ENCODE measurements at places on chromosomes 12 and 14.

GRCh38 chr14:34380471-34380845 lies 81.6 kb downstream of the SPTSSA start:
- DNase-seq: no peak

DNA sequence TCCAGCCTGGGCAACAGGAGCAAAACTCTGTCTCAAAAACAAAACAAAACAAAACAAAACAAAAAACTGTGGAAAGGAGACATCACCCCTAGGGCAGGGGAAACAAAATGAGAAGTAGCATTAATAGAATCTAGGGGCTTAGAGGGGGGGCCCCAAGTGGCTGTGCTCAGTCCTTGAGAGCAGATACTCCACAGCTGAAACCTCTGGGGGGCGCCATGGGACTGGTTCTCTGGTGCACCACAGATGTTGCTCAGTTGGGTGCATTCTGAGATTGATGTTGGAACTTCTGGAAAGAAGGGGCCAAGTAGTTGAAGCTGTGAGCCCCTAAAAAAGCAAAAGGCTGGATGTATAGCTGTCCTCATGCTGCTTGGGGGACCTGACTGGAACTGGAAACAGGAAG lies 11.8 kb upstream of the SYNE2 start:
- DNase-seq: no peak

GRCh38 chr14:23358042-23358441 lies 5.4 kb upstream of the SLC22A17 start:
- DNase-seq: no peak

DNA sequence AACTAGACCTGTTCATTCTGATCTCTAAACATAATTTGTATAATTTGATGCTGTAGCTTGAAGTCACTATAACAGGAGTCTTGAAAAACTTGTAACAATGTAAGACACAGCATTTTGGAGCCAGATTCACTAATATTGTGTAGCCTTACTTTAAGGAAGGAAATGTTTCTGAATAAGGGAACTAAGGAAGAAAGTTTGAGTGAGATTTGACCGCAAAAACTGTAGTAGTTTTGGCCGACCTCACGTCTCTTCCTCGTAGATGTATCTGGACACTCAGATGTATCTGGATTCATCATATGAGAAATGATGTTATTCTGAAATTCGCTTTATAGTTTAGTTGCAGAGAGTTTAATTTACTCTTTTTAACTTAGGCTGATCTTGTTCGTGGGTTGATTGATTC lies 13.9 kb upstream of the DNAH10 start:
- DNase-seq: peak; percentile 74

GRCh38 chr14:83559721-83560120 lies 1970.2 kb upstream of the FLRT2 start:
- no peak for DNase-seq

DNA sequence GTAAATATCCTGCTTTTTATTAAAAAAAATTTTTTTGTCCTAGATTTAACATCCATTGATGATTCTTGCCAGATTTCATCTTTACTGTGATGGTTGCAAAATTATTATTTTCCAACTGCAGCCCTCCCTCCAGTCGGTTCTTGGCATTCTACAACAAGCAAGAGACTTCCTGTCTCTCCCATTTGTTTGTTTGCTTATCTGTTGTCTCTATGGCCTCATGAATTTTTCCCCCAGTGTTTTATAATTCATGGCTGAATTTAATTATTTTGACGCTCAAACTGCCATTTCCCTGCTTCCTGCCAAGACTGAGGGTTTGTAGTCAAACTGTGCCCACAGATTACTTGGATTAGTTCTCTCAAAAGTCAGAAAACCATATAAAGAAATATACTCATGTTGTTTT lies 25.9 kb downstream of the CGRRF1 start:
- no peak for DNase-seq

DNA sequence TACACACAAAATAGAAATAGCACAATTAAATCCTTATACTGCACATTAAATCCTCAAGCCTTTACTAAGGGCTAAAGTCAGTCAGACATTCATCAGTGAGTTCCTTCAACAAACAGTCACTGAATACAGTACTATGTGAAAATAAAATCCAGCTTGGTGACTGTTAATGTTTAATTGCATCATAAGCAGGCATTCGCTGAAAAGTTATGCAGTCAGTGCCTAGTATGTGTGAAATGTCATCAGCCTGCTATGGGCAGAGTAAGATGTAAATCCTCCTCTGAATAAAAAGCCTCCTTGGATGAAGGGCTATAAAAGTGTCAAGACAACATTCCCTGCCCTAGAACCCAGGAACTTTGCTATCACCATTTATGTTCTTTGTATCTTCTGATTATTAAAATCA lies 116.4 kb downstream of the PRICKLE1 start:
- no peak for DNase-seq

DNA sequence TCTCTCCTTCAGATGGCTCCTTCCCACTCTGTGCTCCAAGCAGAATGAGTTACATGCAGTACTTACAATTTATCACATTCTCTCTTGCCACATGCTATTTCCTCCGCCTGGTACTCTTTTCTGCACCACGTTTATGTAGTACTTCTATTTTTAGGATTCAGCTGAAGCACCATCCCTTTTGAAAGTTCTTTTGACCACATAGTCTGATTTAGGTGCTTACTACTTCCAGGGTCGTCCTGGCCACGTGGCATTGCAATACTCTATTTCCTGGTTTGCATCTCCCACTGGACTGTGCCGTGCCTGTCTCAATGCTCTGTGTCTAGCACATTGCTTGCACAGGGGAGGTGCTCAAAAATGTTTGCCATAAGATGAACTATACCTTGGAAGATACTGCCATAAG lies 16.3 kb upstream of the TBC1D30 start:
- DNase-seq: peak; percentile 67

DNA sequence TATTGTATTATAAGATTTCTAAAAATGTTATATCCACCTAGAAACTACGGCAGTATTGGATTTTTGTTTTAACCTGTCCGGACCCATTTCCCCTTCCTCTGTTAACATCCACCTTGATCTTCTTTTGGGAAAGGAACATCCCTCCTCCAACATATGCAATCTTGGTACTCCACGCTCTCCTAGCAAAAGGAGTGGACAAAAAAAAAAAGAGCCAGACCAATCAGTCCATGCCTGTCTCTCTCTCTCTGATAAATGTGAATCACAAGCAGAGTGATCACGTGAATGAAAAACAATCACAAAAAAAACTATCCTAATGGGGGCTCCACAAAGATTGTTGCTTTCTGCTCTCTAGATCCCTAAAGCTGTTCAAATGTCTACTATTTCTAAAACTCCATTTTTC lies 27.1 kb downstream of the OSBPL8 start:
- no peak for DNase-seq

DNA sequence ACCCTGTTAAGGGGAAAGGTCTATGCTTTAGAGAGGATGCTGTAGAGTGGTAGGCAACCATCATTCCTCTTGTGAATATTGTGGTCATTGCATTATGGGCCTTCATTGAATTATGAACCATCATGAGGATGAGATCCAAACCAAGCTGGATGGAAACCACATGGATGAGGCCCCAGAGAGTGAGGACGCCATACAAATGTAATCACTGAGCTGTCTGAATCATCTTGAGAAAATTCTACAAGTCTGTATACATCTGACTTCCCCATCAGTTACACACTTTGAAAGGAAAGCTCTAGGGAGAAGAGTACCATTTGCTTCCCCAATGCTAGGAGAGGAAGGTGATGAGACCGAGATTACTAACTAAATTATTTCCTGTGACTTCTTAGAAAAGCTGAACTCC lies 172.9 kb downstream of the CACNA1C start:
- no peak for DNase-seq

DNA sequence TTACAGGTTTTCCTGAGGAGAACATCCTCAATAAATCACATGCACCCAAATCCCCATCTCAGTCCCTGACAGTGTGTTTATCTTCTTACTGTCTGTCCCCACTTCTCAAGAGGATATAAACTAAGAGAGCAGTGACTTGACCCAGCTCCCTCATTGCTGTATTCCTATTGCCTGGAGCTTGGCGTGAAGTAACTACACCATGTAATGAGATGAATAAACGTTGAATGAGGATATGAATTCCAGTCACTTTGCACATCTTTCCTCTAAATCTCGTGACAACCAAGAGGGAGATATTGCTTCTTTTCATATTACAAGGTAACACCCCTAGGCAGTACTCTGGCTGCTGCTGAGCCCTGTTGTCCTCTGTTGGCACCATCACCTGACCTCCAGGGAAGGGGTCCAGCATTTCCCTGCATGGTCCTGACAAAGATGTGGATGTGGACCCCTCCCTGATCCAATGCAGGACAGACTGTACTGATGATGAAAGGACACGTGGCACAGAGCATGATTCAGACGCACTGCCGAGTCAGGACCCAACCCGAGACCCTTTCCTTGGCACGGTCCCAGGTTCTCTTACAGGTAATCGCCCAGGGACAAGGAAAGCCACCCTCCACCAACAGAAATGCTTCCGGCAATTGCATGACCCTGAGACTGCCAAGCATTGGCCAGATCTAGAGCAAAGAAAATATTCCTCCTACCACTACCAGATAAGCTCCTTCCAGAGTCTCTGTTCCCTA lies 47.7 kb upstream of the CPM start:
- no peak for DNase-seq

DNA sequence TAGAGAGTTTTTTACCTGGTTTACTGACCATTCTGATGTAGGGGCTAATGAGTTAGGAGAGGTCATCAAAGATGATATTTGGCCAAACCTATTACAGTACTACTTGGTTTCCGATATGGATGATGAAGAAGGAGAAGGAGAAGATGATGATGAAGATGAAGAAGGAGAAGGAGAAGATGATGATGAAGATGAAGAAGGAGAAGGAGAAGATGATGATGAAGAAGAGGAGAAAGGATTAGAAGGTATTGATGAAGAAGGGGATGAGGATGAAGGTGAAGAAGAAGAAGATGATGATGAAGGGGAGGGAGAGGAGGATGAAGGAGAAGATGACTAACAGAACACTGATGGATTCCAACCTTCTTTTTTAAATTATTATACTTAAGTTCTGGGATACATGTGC lies 196.6 kb downstream of the TMX1 start:
- DNase-seq: no peak

DNA sequence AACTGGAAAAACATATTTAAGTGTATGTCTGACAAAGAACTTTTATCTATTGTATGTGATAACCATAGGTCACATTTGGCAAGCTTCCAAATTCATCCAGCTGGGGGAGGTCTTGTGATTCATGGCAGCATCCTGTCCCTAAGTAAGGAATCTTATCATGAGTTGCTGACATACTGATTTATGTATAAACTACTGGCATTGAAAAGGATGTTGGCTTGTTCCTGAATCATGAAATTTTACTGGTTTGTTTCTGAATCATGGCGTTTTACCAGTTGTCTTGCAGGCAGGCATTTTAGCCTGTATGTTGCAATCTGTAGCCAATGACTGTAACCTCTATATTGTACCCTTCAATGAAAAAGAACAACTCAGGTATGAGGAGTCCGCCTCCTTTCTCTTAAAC lies 244.8 kb downstream of the IPO8 start:
- peak; percentile 5 for DNase-seq

- DNase-seq: no peak
Observed at GRCh38 chr14:72986214-72986613, 40.7 kb downstream of the ZFYVE1 start.

GRCh38 chr12:115088328-115088994 lies 404.5 kb upstream of the TBX3 start:
- DNase-seq: no peak

DNA sequence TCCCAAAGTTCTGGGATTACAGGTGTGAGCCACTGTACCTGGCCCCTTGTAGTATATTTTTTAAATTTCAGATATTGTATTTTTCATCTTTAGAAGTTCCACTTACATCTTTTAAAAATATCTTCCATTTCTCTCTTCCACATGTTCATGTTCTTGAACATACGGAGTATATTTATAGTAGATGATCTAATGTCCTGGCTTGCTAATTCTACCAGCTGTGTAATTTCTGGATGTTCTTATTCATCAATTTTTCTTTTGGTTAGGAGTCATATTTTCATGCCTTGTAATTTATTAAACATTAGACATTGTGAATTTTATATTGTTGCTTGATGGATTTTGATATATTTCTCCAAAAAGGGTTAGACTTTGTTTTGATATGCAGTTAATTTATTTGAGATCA lies 30.8 kb downstream of the NTN4 start:
- DNase-seq: no peak

GRCh38 chr14:45902241-45902640 lies 649.2 kb upstream of the MIS18BP1 start:
- DNase-seq: no peak

- DNase-seq: no peak
Observed at GRCh38 chr12:131340616-131341210, 370.2 kb upstream of the SFSWAP start.

DNA sequence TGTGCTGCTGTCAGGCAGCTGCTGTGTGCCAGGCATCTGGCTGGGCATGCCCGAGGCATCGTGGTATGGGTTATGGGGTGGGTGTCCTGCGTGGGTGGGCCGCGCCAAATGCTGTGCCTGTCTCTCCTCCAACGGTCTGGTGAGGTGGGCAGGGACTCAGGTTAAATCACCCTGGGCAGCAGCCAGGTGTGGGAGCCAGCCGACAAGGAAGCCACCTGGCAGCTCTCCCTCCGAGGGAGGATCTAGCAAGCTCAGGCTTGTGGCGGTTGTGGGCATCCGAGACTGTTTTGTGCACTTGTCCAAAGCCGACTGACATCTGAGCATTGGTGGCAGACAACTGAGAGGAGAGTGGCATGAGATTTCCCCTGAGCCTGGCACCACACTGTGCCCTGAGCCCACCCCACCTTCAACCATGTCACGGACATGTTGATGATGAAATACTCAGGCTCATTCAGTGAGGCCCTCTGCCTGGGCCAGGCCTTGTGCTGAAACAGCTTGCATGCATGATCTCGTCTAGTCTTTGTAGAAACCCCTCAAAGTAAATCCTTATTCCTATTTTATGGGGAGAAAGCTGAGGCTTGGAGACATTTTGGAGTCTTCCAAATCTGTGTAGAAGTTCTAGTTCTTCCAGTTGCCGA lies 181.8 kb upstream of the MYL2 start:
- DNase-seq: no peak

DNA sequence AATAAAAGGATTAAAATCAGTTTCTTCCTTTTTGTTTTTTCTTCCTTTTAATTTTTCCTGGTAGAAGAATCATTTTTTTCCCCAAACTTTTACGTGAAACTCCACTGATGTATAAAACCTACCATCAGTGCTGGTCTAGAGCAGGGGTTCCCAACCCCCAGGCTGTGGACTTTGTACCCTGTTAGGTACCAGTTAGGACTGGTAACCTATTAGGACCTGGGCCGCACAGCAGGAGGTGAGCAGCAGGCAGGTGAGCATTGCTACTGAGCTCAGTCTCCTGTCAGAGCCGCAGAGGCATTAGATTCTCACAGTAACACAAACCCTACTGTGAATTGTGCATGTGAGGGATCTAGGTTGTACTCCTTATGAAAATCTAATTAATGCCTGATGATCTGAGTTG lies 10.1 kb downstream of the SMCO2 start:
- DNase-seq: no peak

DNA sequence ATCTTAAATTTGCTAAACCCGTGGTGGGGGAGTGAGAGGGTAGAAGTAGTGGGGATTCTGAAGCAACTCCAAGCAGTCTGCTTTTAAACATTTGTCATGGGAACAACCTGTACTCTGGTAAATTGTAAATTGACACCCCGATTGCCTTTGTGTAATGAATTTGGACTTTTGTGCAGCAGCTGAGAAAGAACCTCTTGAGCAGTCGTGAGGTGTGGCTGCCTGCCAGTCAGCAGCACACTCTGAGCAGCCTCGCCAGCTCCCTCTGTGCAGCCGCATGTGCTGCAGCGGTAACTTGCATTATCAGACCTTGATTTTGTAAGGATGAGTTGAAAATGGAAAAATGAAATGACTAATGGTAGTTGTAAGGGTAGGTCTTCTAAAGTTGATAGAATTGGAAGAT lies 74.3 kb downstream of the SUSD6 start:
- no peak for DNase-seq

GRCh38 chr14:30034152-30034551 lies 106.5 kb upstream of the PRKD1 start:
- DNase-seq: no peak
